Caki2 (cell line): ENCODE measurements at places on chromosomes 1 and 21. TPM values are rescaled to one million over a fixed set of nuclear protein-coding genes. Genes with fewer than 3 reads are reported as not detected.

Gene GLRX2
- 25.5 and 27.2 TPM in 2 replicates for total RNA-seq

Gene RAB7B
- total RNA-seq: 1.1 and 1.4 TPM in 2 replicates

Gene CNR2
- 0.03 TPM in 1 of 2 replicates, not detected in the other for total RNA-seq

Gene NBPF6
- not detected in 2 replicates for total RNA-seq

Gene CSF3R
- not detected in 2 replicates for total RNA-seq

DNA sequence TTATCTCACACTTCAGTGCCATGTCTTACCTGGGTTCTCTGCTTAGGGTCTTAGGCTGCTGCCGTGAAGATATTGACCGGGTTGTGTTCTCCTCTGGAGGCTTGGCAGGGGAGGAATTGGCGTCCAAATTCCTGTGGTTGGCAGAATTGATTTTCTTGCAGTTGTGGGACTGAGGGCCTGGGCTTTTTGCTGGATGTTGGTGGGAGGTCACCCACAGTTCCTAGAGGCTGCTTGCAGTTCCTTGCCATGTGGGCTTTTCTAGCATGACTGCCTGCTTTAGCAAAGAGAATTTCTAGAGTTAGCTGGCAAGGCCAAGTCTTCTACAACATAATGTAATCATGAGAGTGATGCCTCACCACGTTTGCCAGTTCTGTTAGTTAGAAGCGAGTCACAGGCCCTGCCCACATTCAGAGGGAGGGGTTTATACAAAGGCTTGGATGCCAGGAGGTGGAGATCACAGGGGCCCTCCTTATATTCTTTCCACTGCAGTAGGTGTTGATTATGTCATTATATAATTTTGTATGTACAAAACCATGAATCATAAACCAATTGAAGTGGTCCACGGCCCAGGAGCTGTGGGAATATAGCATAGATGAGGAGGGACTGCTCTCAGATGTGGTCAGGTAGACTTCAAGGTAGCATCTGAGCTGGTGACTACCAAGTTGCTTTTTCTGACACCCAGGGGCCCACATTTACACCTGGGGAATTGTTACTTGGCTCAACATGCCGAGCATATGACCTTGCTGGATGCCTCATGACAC is 6.6 kb downstream of the UBL4B start:
- DNase-seq: peak; percentile 4

- DNase-seq: peak; percentile 16
Measured at GRCh38 chr1:92792340-92792782, 7.5 kb upstream of the EVI5 start.

DNA sequence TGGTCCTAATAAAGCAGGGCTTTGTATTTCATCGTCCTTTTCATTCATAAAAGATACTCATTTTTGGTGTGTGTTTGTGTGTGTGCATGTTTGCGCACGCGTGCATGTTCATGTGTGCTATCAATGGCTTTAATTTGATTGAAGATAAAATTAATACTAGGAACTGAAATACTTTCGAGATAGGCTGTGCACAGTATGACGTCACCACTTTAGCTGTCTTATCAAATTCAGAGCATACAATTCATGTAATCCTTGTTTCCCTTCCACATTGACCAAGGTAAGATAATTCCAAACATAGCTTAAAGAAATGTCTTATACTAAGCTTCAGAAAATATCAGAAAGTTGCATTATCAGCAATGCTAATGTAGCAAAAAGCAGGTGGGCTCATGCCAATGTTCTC is 113.6 kb upstream of the CYYR1 start:
- DNase-seq: no peak

- DNase-seq: no peak
Measured at GRCh38 chr1:226890331-226891108, 20.1 kb downstream of the PSEN2 start.

DNA sequence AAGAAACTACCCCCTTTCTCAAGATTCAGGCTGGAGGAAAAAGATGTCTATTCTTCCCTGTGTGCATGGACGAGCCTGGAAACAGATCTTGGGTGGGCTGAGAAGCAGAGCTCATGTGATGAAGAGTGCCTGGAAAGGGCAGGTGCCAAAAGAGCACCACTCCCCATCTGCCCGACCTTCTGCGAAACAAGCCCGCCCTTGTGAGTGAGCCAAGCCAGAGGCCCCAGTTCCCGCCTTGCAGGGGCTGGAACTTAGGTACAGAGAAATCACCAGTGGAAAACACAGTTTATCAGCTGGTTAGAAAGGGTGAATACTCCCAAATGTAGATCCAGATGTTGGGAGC is 26.7 kb upstream of the A3GALT2 start:
- no peak for DNase-seq

DNA sequence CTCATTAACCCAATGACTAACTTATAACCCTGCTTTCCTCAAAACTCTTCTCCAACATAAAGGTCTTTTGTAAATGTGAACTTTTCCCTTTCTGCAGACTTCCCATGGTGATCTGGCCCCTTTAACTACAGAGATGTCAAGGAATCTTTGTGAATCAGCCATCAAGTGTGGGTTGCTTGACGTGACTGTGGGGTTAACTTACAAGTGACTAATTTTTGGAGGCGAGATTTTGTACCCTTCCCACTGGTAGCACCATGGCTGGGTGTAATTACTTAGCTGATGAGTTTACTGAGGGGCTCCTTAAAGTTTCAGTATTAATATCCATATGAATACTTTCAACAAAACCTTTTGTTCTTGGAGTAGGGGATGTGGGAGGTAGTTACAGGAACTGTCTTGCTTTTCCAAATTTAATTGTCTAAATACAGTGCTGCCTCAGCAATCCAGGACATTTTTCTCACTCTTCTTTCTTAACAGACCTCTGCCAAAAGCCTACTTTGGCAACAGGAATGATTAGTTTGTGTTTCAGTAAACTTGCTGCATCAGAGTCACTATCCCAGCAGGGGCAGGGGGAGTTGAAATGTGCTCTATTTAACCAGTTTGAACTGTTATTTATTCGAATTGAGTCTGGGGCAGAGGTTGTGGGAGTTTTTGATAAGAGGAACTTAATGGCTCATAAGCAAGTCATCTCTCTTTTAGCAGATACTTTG is 217.3 kb upstream of the FGGY start:
- no peak for DNase-seq

DNA sequence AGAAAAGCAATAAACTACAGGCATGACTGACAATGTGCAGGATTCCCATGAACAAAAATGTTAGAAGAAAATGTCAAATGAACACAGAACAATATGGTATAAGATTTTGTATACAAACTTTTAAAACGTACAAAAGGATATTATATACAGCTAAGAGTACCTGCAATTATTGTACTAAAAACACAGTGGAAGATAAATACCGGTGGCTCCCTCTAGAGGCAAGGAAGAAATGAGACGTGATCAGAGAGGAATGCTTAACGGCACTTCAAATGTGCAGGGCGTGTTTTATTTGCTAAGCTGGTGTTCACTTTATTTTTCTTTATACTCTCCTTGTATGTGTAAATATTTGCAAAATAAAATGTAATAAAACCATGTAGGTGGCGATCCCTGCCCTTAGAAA is 191.8 kb upstream of the SAMSN1 start:
- peak; percentile 16 for DNase-seq

- DNase-seq: no peak
Measured at GRCh38 chr1:39305555-39305954, 101.1 kb downstream of the MACF1 start.

DNA sequence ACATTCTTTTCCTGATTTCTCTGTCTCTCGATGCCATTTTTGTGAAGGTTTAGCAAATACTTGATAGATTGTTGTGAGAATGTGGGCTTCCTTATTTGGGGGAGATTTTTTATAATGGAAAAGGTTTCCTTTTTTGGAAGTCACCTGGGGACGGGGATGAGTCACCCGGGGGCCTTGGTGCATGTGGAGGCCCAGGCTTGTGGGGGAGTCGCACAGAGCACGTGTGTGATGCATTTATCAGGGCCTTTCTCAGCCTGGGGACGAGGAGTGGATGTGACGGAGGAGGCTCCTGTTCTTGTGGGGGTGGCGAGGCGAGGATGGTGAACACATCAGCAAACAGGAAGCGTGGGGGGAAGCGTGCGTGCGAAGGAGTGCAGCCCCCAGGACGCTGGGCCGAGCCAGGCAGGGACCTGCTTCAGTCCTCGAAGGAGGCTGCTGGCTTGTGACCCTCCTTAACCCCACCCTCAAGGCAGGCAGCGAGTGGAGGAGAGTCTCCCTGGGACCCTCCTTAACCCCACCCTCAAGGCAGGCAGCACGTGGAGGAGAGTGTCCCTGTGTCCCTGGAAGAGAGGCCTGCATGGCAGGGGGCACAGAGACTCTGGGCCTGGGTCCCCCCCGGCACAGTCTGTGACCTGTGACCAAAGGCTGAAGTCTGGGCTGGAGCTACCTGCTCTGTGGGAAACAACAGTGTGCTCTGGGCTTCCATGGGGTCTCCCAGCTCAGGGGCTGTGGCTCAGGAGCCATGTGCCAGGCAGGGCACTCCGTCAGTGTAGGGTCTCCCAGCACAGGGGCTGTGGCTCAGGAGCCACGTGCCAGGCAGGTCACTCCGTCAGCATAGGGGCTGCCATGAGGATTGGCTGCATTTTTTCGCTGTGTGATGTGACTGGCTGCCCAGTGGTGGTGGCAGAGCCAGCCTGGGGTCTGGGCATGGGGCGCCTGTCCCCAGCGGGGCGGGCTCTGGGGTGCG is 57.2 kb downstream of the AGPAT3 start:
- no peak for DNase-seq

DNA sequence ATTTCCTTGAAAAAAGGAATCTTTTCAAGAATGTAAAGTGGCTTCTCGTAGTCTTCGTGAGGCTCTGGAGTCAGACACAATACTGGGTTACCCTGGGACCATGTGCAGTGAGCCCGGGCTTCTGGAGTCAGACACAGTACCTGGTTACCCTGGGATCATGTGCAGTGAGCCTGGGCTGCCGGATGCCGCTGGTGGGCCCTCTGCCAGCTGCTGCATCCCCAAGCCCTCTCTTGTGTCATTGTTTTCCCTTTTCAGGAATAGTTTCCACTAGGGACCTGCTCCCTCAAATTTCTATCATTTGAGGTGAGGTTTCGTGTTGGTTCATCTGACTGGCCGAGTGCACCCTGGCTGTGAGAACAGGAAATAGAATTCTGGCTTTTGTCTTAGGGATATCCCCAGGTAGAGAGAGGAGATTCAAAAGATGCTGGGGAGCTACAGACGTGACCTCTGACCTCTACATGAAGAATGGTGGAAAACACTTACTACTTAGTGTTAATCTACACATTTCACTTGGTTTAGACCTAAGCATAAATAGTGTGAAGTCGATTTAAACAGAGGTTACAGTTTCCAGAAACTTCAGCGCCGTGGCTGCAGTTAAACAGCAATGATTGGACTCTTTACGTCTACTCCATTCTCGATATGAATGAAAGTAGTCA is 10.6 kb downstream of the ADARB1 start:
- DNase-seq: no peak

- no peak for DNase-seq
Measured at GRCh38 chr1:113168946-113169345, 95.9 kb downstream of the LRIG2 start.

- DNase-seq: no peak
Measured at GRCh38 chr1:77333501-77333900, 51.7 kb downstream of the AK5 start.

GRCh38 chr1:108512239-108513043 is 47.5 kb upstream of the EEIG2 start:
- DNase-seq: no peak

GRCh38 chr21:46393451-46393940 is 65.2 kb upstream of the DIP2A start:
- no peak for DNase-seq

DNA sequence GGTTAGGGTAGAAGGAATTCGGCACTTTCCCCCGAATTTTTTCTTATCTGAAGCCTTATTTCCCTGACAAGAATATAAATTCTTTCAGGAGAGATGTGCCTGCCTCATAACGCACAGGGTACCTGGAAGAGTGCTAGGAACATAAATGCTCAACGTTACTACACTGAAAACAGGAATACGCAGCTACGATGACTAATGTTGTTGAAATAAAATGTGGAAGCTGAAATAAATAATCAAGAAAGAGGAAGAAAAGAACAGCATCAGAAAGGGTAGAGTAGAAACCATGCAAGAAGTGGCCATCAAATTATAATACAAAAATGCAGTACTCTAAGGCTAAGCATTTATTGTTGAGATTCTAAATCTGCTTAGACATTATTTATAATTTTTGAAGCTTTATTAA is 33.9 kb downstream of the SLC66A1 start:
- DNase-seq: no peak

DNA sequence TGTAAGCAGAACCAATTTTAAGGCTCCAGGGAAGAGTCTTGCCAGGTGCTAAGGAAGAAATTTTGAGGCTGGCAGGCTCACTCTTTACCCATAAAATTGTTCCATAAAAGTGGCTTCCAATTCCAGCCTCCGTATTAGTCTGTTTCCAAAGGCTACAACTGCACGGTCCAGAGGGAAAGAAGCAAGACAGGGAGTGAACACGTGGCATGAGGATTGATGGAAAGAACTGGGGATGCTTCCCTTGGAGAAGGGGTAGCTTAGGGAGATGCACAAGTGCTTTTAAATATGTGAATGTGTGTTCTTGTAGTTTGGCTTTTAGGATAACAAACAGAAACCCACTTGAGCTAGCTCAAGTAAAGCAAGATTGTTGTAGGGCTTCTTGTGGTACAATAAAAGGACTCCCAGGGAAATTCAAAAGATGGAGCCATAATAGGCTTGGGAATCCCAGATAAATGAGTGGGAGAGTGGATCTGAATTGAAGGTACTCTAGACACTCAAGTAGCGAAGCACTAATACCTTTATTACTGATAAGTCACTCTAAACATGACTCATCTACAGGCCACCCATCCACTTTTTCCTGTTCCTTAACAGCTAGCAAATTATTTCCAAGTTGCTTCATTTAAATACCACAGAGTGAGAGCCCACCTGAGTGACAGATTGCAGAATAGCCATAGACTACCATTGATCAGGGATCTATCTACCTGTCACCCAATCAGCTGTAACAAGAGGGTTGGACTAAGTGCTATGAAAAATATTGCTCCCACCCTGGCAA is 34.8 kb upstream of the NPL start:
- no peak for DNase-seq

DNA sequence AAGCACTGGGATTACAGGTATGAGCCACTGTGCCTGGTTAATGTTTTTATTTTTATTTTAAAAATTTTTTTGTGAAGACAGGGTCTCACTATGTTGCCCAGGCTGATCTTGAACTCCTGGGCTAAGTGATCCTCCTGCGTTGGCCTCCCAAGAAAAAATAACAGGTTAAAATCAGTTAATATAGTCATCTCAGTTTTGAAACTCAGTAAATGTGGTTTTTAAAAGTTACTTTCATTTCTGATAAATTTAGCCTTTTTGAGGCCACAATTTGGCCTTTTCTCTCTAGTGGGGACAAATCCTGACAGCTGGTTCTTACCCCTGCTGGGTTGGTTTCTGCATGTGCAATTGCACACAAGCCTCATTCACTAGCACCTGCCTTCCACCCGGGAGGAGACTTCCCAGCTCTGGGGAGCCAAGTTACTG is 13.3 kb downstream of the PMF1 start:
- no peak for DNase-seq
